Activated CD4-positive, alpha-beta T cell treated with anti-CD3 and anti-CD28 coated beads, Interleukin-2, amount 50 U/mL, for 48 hours (primary cell): ENCODE measurements at places on chromosomes 1 and 21.
A peak's percentile ranks its signal among the peaks of the same experiment; 100 is the strongest.

- DNase-seq = no peak
These were observed 5.2 kb downstream of the POFUT2 start for GRCh38 chr21:45282283-45283034.

DNA sequence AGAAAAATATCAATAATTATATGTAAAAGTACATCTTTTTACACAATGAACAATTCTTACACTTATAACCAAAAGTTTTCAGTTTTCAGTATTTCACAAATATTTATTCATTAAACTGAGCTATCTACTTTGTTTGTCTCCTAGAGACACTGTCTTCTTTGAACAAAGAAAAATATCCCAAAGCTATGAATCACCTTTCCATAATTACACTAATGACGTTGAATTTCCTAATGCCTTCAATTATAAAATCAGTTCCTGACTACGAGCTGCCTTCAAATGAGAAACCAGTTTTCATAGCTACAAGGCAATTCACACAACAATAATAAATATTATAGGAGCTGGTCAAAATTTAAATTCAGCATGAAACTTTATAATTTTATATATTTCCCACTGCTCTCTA is 201.8 kb upstream of the BRINP3 start:
- DNase-seq = no peak

DNA sequence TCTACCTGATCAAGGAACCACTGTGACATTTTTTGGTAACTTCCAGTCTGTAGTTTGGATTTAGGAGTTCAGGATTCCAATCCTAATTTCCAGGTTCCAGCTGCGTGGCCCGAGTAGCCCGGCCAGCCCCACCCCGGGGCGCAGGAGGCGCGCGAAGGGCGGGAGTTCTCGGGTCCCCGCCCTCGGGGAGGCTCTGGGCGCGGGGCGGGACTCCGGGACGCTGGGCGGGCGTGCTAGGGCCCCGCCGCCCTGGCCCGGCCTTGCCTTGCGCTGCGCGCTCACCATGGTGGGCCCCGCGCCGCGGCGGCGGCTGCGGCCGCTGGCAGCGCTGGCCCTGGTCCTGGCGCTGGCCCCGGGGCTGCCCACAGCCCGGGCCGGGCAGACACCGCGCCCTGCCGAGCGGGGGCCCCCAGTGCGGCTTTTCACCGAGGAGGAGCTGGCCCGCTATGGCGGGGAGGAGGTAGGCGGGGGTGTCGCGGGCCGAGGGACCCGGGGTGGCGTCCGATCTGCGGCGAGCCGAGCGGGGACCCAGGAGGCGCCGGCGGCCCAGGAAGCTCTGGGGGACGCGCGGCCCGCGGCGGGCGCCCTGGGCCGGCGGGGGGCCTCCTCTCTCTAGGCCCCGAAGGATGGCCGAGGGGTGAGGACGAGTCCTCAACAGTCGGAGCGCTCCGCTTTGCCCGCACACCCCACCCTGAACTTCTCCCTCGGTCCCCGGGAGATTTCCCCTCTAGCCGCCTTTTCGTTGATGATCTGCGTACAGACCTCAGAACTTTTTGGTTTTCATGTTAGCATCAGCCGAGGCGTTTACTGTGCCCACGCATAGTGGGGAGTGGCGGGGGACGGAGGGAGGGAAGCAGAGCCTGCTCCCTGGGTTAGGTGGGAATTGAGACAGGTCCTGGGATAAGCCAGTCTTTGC is at the start of gene NENF:
Gene NENF, plus strand, starts transcription at position 260 of the 916 bp plus-strand sequence. Its CDS starts 24 bp downstream, at position 284.
- peak; percentile 82 for DNase-seq

GRCh38 chr1:6145864-6146410 is 34.2 kb downstream of the CHD5 start:
- no peak for DNase-seq

DNA sequence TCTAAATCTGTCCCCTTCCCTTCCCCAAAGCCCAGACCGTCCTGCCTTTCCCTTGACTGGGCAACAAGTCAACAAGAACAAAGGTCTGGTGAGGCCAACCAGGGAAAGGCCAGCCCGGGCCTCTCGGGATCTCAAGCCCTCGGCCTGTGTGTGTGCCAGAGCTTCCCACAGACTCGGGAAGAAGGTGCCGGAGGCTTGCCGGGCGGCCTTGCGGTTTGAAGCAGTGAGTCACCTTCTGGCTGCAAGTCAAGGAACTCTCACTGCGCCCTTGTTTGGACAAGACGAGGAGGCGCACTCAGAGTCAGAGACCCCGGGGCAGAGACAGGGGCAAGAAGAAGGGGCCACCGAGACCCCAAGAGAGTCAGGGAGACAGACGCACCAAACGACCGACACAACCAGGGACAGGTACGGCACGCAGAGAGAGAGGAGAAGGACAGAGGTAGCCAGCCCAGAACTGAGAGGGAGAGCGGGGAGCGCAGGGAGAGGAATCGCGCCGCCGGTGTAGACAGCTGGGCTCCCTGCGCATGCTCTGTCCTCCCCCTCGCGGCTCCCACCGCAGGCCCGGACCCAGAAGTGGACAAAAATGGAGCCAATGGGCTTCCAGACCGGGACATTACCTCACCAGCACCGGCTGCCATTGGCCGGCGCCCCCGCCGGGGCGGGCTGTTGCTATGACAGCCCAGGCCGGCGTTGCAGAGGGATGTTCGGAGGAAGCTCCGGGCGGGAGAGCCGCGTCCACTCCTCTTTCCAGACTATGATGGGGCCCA is 66.6 kb upstream of the LAPTM5 start:
- peak; percentile 74 for DNase-seq

- no peak for DNase-seq
These were observed 163.7 kb upstream of the POU3F1 start for GRCh38 chr1:38210021-38210894.

GRCh38 chr1:171917331-171917730 is 76.0 kb downstream of the DNM3 start:
- no peak for DNase-seq

GRCh38 chr1:18899363-18900049 is 2.8 kb downstream of the ALDH4A1 start:
- no peak for DNase-seq

DNA sequence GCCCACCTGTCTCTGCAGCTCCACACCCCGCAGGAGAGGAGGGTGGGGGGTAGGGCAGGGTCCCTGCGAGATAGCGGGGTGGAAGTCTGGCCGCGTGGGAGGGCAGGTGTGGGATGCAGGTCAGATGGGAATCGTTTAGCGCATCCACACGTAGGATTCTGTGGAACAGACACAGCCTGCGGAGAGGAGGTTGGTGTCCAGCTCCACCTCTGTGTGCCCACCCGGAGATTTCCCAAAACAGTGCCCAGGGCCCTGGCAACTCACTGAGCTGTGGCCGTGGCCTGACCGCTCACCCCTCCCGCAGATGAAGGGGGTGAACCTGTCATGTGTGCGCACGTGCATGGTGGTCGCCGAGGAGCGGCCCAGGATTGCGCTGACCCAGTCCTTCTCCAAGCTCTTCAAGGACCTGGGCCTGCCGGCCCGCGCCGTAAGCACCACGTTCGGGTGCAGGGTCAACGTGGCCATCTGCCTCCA is 46.9 kb downstream of the S100B start:
- DNase-seq = no peak

DNA sequence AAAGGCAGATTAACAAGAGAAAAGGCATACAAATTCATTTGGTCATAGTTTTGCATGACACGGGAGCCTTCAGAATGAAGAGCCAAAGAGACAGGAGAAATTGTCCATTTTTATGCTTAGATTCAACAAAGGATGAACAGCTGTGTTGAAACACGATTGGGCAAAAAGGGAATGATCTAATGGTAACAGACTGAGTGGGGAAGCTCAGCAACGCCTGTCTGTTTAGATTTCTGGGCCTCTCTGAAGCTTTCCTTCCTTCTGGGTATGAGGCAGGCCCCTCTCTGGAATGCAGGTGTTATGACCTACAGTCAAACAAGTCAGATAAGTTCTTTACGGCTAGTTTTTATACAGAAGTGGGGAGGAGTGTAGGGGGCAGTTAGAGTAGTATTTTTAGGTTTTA is 154.6 kb downstream of the RGS7 start:
- DNase-seq = no peak

DNA sequence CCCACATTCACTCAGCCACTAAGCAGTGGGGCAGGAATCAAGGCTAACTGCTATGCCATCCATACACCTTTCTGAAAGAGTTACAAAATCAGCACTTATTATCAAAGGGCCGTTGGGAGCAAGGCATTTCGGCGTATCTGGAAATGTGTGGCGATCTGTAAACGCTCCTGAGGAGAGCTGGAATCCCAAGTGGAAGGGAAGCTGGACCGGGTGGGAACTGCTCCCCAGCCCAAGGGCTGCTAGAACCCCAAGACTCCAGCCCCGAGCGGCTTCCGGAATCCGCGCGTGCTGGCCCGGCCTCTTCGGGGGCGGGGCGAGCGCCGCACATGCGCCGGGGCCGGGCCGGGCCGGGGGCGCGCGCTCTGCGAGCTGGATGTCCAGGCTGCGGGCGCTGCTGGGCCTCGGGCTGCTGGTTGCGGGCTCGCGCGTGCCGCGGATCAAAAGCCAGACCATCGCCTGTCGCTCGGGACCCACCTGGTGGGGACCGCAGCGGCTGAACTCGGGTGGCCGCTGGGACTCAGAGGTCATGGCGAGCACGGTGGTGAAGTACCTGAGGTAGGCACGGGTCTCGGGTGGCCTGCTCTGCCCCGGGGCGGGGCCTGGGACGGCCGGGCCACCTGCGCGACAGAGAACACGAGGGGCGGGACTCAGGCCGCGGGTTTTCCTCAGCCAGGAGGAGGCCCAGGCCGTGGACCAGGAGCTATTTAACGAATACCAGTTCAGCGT is at the start of gene NAXE:
Gene NAXE, plus strand, starts transcription at position 345 of the 726 bp plus-strand sequence. Its CDS starts 29 bp downstream, at position 374.
- DNase-seq = peak; percentile 75

DNA sequence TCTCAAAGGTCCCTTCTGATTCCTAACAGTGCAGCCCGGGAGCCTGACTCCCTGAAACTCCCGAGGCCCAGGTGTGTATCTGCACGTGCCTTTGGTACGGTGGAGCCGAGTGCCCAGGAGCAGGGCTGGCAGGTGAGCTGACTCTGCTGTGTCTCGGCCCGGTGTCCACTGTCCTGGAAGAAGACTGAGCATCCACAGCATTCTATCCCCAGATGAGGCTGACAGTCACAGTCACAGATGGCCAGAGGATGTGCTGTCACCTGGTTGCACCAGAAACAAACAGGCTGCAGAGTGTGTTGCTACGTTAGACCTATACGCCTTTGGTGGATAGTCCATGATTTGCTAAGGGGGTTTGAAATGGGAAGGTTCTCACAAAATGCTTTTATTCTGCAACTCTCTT is 9.8 kb downstream of the ETV3L start:
- DNase-seq = no peak

DNA sequence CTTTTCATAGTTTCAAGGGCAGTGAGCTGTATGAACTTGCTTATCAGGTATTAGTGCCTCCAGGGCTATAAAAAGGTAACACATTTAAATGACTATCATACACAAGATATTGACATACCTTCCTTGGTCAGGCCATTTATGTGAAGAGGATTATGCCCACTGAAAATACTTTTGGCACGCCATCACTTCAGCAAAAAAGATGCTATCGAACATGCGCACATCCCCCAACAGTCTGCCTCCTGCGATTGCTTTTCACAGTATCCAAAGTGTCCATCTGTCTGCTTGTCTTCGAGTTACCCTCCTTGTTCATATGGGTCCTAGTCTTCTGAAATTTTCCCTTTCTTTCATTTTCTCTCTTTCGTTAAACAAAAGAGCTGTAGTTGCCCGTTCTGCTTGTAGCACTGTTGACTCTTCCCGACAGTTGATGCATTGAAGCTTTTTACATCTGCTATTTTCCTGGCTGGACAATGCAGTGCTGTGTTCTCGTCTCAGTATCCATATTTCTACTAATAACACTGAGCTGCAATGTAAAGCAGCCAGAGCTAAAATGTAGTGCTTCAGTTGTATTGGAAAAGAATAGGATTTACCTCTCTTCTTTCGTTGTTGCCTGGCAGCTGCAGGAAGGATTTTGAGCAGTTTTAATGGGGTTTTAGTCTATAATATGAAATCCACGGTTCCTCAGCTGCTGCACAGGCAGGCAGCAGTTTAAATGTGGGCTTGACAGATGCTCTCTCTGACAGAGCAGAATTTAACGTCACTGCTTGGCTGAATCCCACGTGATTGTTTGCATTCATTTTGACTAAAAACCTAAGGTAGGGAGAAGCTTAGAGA is at the start of gene B3GALT2:
Gene B3GALT2, minus strand, starts transcription at position 713 of the 831 bp plus-strand sequence. CDS start 5,051 bp downstream, outside the sequence.
- no peak for DNase-seq

DNA sequence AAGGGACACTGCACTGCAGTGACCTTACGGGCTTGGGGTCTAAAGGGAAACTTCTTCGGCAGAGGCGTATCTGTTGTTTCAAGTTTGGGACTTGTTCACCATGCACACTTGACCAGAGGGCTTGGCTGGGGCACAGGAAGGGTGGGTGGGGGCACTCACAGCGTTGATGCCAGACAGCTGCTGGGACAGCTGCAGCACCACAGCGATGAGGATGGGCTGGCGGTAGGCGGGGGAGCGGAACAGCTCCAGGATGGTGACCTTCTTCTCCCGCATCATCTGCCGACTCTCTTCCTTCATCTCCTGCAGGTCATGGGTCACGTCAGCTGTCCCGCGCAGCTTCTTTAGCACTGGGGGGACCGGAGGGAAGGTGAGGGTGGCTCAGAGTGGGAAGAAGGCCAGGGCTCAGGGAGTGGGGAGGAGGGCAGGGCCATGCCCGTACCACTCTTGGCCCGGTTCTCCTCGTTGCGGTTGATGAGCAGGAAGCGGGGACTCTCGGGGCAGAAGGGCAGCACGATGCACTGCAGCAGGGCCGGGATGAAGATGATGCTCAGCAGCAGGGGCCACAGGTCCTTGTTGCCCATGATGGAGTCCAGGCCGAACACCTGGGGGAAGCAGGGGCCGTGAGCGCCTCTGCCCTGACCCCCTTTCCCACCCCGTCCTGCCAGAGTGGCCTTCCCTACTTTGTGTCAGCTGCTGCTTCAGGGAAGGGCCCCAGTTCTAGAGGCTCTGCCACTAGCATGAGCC is 29.1 kb downstream of the SLC2A1 start:
- DNase-seq = no peak

DNA sequence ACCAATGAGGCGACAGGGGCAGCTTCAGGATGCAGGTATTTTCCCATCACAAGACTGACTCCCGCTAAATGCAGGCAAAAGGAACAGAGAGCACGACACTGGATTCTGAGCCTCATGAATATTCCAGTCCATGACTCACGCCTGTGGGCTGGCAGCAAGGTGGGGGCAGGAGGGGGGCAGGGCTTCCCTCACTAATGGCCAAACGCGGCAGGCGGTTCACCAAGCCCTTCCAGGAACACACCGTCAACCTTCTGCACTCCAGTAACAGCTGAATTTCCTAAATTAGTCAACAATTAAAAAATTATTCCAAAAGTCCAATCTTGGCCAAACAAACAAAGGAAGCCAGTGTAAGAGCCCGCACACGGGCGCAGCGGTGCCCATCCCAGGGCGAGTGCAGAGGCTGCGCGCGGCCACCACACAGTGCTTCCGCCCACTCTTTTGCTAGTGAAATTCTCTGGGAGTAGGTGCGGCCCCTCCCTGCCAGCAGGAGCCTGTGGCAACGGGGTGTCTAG is 12.5 kb upstream of the GPR153 start:
- DNase-seq = no peak

- DNase-seq = no peak
These were observed 14.3 kb downstream of the RRP15 start for GRCh38 chr1:218299416-218299815.
